WTC11 (cell line): ENCODE measurements at places on chromosomes 13 and 19. TPM values are rescaled to one million over a fixed set of nuclear protein-coding genes. Genes with fewer than 3 reads are reported as not detected.

GRCh38 chr13:97223037-97223710 lies 1.0 kb downstream of the MBNL2 start:
- DNase-seq, result no peak
- peaks cover 37% of the 10 kb centered on the region for H3K4me1 ChIP-seq
- peak overlapping the region; percentile 38 for H3K4me3 ChIP-seq
- H3K27me3 ChIP-seq, result peaks cover 94% of the 10 kb centered on the region
- H3K36me3 ChIP-seq, result no peaks in the 10 kb centered on the region

GRCh38 chr13:93397619-93398018 lies 171.0 kb downstream of the GPC6 start:
- no peaks in the 10 kb centered on the region for H3K36me3 ChIP-seq
- peaks cover 31% of the 10 kb centered on the region for H3K4me1 ChIP-seq
- no peaks in the 10 kb centered on the region for H3K27me3 ChIP-seq
- DNase-seq, result no peak
- H3K27ac ChIP-seq, result no peak overlapping the region

GRCh38 chr13:61712621-61713020 lies 297.0 kb upstream of the PCDH20 start:
- H3K4me1 ChIP-seq, result no peaks in the 10 kb centered on the region
- H3K27me3 ChIP-seq, result no peaks in the 10 kb centered on the region; the same call in 1 of the 2 replicates
- DNase-seq, result no peak
- no peak overlapping the region for H3K27ac ChIP-seq
- H3K4me3 ChIP-seq, result no peak overlapping the region

GRCh38 chr19:47377801-47378200 lies 28.7 kb downstream of the DHX34 start:
- no peaks in the 10 kb centered on the region for H3K27me3 ChIP-seq
- no peak overlapping the region for H3K4me3 ChIP-seq
- no peak for DNase-seq

The PSG11 gene
- not detected in 3 replicates for total RNA-seq

The ZNF667 gene
- 9.7 to 14.4 TPM (median 10.8 TPM) in 3 replicates for total RNA-seq
